ENCODE measurements at places on chromosomes 7 and 10.

DNA sequence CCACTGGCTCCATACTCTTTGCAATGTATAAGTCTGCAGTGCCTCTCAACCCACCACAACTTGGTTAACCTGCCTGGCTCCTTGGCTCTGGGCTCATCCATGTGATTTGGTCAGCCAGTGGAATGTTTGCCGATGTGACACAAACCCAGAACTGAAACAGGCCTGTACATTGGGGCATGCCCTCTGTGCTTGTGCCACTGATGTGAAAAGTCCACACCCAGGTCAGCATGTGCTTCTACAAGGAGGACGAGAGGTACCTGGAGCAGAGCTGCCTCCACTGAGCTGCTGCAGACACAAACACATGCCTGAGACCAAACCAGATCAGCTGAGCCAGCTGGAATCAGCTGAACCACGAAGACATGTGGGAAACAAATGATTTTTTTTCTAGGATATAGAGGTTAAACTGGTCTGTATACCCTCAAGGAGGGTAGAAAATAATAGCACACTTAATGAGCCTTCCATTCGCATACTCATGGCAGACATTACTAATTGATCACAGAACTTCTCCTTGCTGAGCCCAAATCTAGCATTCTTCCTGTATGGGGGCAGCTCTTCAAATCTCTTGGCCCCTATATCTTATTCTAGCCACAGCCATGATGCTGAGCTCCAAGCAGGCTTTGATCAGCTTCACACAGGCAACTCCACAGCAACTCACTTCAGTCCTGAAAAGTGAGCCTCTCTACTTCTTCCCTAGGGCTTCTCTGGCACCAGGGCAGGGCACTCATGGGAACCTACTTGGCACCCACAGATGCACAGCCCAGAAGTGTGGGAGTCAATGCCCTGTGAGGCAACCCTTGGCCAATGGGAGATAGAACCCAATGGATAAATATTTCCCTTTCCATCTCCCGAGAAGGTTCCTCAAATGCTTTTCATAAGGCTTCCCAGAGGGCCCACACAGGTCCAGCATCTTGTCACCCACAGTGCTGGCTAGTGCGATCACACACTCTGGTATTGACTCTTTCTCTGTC lies 18.6 kb downstream of the PYROXD2 start:
- DNase-seq = no peak

DNA sequence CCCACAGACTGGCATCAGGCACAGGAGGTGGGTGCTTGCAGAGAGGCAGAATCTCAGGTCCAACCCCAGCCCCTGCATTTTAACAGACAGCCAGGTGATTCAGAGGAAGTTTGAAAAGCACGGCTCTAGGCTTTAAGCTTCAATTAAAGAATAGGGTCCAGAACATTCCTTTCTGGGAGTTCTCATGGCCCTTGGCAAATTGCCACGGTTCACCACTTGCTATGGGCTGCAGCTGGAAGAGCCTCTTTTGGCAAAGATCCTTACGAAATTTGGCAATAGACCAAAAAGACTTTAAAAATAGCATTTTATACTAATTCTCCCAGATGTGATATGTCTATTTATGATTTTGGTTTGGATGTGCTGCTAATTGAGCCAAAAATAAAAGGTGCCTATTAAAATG lies 148.1 kb downstream of the ITGA8 start:
- no peak for DNase-seq

- no peak for DNase-seq
Observed at GRCh38 chr10:31768467-31768866, 160.2 kb downstream of the ARHGAP12 start.

DNA sequence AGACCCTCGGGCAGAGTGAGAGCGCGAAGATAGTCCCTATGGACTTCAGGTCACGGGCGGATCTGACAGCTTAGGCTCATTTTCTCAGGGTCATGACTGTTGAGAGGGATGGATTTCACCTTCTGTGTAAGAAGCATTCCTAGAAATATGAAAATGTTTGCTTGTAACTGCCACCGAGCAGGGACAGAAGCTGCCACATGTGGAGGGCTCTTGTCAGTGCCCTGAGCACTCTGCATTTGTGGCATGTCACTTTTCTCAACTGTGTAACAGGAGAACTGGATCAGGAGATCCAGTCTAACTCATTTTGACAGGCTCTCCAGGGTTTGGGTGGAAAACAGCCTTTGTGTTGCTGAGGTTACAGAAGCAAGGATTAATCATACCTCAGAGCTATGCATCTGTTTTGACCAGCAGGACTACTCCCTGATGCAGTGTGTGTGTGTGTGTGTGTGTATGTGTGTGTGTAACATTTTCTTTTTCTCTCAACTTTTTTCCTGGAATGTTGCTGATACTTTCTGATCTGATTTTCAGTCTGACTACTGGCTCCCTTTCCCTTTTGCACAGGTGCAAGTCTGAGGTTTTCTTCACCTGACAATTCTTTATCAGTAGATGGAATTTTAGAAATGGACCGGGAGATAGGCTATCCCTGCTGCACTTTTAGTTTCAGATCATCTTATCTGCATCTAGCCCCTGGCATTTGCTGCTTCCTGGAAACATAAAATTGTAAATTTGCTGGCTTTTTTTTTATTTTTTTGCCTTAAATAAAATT lies 183.3 kb downstream of the STK31 start:
- DNase-seq = no peak

DNA sequence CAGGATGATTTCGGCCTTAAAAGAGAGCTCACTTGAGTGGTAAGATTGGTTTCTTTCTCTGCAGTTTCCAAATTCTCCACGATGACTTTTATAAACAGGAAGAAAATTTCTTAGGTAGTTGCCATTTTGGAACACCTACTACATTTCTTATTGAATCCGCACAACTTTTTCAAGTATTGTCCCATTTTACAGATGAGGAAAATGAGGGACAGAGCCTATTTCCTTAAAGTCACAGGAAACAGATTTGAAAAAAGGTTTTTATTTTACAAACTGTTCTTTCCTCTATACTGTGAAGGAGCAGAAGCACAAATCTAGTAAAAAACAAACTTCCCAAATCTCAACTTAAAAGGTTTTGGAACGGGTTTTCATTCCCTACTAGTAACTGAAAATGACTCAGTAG lies 2.7 kb downstream of the YWHAG start:
- DNase-seq = no peak

- no peak for DNase-seq
Observed at GRCh38 chr7:631964-632830, 94.3 kb upstream of the DNAAF5 start.

DNA sequence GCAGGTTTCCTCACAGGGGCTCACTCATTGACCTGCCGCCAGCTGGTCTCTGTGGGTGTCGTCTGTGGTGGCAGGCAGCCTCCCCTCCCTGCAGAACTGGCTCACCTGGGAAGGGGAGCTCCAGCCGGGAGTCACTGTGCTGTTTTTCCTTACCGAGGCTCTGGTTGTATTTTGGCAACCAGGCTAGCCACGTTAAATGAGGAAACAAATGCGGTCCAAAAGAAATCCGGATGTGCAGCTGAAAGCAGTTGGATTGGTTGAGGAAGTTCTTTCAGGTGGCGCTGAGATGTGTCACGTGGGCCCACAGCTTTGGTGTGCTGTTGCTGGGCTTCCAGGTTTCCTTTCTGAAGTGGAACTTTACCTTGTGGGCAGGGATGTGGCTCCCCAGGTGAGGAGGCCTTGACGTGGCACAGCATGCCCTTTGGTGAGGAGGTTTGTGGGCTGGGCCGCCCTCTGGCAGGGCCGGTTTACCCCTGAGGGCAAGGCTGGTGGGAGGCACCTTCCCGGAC lies 14.2 kb downstream of the MTURN start:
- no peak for DNase-seq

- no peak for DNase-seq
Observed at GRCh38 chr10:12299222-12299965, 50.0 kb upstream of the CAMK1D start.

GRCh38 chr7:54811846-54812254 lies 52.8 kb upstream of the SEC61G start:
- no peak for DNase-seq

- DNase-seq = no peak
Observed at GRCh38 chr7:120462991-120463390, 190.0 kb downstream of the KCND2 start.

DNA sequence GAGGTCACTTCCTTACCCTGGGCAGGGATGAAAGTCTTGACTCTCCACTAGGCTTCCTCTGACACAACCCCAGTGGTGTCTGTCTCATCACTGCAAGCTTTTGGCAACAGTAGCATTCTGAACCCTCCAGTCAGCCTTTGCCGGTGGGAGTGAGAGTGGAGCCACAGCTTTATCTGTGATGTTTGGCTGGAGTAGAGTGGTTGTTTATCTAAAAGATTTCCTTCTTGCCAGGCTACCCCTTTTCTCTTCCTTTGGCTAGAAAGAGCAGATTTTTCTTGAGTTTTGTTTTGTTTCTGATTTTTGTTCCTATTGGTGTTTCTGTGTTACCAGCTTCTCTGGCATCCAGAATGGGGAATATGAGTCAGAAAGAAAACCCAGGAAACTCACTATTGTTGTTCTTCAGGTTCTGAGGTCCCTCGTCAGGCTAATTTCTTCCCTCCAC lies 98.9 kb upstream of the KIF5B start:
- DNase-seq = no peak

DNA sequence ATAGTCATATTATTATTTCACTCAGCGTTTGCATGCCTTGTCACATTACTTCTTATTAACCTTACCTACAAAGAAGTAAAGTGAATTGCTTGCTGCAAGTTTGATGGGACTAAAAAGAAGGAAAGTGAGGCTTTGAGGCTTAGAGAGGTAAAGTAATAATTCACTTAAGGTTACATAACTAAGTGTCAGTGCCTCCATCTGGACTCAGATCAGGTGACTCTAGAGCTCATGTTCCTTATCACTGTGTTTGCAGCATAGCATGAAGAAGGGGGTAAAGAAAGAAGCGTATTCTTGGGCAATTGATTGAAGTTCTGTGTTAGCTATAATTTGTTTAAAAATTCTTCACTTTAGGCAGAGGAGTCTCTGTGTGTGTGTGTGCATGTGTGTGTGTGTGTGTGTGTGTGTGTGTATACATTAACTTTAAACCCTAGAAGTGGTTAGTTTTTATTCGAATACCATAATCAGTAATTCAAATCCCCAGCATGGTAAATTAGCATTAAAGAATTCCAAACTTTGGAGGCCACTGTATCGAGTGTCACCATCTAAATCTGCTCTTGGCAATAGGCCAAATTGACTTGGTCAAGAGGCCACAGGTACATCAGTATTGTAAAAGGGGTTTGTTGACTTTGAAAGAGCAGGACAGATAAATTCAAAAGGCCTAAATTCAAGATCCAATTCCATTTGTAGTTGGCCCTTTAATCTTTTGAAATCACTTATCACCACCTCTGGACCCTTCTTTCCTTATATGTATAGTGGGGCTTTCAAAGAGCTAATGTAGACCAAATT lies 2.2 kb upstream of the PON3 start:
- DNase-seq = no peak

DNA sequence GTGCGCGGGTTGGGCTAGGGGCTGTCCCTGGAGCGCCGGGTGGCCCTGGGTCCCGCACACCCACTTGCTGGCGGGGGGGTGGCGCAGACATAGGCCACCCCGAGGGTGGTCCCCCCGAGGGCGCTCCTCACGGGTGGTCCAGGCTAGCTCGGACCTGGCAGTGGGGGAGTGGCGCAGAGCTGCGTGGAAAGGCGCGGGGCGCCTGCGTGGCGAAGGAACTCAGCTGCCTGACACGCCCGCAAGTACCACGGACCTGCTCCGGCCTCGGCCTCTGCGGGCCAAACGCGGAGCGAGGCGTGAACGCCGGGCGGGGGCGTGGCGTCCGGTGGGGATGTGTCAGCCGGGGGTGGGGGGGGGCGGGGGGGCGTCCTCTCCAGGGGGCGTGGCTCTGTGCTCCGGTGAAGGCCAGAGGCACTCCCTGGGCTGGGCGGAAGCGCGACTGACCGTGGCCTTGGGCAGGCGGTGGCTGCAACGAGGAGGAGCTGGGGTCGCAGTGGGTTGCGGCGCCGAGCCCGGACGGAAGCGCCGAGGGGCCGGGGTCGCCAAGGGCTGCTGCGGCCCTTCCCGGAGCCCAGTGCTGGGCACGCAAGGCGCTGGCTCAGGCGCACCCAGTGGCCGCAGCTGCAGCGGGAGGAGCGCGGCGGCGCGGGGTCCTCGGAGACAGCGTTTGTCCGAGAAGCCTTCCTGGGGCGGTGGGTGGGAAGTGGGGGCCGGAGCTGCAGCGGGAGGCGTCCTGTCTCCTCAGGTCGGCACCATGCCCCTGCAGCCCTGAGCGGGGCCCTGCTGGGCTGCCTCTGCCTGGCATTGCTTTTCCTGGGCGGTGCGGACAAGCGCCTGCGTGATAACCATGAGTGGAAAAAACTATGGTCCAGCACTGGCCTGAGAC lies 58.9 kb upstream of the NUPR2 start:
- DNase-seq = no peak

- DNase-seq = no peak
Observed at GRCh38 chr7:80298201-80298600, 163.6 kb downstream of the GNAI1 start.

DNA sequence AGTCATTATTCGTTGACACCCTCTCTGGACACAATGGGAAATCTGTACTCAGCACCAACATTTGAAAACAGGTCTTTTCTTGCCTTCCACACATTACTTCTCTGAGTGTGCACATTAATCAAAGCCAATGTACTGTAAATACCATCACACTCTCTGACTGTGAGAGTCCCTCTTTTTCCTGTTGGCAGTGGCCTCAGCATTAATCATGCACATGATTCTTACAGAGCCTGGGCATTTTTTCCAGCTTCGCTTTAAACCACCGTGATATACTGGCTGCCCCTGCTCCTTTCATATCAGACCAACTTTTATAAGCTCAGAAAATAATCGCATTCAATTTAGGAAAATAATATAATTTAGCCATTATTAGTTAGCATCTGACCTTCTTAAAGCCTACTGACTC lies 919.4 kb upstream of the LRRTM3 start:
- no peak for DNase-seq

DNA sequence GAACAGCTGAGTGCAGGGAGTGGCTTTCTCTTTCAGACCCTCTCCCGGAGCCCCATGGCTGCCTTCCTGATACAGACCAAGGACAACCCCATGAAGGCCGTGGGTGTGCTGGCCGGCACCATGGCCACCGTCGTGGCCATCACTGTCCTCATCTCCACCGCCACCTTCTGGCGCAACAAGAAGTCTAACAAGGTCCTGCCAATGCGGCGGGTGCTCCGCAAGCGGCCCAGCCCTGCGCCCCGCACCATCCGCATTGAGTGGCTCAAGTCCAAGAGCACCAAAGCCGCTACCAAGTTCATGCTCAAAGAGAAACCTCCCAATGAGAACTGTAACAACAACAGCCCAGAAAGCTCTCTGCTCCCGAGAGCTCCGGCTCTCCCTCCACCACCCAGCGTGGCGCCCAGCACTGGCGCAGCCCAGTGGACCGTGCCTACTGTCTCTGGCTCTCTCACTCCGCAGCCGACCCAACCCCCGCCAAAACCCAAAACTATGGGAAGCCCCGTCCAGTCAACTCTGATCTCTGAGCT lies 11.2 kb downstream of the LRIT2 start:
- DNase-seq = no peak

DNA sequence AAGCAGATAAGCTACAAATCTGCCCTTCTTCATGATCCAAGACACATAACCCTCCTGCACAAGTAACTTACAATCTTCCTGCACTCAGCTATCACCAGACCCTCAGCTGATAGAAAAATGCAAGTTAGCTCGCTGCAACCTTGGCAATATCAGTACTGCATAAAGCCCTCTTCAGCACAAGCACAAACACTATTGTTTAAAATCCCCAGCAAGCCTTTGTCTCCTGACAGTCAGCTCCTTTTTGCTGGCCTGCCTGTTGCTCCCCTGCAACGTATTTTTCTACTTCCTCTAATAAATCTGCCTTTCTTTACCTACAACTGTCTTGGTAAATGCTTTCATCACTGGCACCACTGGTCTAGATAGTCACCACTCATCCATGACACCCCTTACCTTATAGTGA lies 59.8 kb downstream of the BAMBI start:
- DNase-seq = no peak
